ENCODE measurements at places on chromosomes 5 and 9.

GRCh38 chr9:33193818-33194217, 26.7 kb upstream of the B4GALT1 start:
- no peak for DNase-seq

DNA sequence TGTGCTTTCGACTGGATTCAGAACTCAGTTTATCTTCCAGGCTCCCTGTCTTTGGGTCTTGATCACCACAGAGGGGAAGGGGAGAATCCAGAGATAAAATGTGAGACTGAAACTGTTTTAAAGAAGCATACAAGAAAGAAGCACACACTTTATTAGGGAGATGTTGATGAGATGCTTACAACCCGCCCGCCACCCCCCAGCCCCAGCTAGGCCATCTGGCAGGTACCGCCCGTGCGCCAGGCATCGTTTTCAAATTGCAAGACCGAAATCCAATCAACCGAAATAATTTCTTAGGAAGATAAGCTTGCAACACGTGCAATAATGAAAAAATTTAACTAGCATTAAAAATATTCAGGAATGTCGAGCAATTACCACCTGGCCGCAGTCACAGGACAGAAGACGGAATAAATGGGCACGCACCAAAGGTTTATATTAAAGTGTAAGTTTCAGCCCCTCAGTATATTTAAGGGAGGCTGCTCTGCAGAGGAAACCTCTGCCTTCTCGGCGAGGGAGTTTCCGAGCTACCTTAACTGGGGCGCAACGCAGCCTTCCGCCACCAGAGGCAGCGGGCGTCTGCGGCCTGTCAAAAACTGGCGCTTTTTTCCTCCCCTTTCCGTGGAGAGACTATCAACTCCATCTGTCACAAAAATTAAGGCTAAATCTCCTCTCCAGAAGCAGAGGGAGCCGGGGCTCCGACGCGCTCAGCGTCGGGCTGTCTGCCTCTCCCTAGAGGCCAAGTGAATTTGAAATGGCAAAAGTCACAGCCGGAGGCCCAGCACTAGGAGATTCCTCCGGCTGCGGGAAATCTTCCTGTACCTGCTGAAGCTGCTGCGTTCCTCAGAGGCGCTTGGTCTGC, 996 bp upstream of the GAS1 start:
- peak; percentile 83 for DNase-seq

GRCh38 chr9:7368410-7369292, 430.9 kb downstream of the DMAC1 start:
- peak; percentile 51 for DNase-seq

DNA sequence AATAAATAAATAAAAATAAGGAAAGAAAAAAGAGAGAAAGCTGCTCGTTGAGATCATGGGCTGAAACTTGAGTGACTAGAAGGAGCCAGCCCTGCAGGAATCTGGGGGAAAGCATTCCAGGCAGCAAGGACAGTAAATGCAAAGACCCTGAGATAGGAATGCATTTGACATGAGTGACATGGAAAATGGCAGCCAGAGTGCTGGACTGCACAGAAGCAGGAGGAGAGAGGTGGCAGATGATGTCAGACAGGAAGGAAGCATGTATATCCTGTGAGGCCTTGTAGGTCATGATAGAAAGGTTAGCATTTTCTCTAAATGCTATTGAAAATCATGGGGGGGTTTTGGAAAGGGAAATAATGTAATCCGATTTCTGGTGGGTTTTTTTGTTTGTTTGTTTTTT, 29.1 kb downstream of the ADRA1B start:
- no peak for DNase-seq

GRCh38 chr5:140328036-140328764, 18.2 kb downstream of the HBEGF start:
- DNase-seq, result no peak
